ENCODE measurements at places on chromosomes 6 and 20.

DNA sequence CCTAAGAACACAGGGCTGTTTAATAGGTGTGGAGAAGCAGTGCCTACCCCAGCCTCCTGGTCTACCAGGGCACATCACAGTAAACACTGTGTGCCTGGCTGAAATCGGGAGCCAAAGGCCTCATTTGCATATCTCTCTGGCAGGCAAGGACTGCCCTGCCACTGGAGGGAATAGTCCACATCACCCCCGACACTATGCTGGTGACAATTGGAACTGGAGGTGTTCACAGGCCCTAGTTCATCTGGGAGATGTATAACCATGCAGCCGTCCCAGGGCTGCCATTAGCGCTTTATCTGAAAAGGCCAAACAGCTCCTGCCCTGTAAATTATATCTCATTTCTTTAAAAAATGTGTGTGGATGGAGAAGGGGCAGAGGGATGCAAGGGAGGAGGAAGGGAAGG, 150.3 kb downstream of the LINC00237 start:
- no peak for DNase-seq

DNA sequence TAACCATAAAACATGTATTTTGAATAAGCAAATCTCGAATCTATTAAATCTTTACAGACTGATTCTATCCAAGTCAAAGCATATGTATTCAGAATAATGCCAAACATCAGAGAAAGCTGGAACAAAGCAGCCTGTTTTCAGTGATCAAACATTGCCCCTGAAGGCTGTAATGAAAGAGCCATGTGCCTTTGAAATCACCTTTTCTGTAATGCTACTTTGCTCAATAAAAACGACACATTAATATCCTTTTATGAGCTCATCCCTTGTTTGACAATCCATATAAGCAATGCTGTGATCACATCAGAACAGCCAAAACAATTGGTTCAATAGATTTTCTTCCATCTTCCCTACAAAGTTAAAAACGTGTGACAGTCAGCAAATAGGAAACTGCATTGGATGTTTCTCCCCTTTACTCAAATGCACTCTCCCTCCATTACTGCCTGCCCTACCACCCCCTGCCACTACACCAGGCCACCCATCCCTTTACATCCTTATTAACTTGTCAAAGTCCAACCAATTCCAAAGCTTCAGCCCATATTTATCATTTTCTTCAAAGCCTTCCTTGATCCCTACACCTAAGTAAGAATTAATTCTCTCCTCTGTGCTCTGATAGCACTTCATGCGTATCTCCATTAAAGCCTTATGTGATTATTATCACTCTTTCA, 42.0 kb downstream of the THEMIS start:
- no peak for DNase-seq

- DNase-seq: no peak
These were observed 70.0 kb downstream of the FAM120B start for GRCh38 chr6:170376386-170377043.

- DNase-seq: peak; percentile 34
These were observed 21.3 kb upstream of the HFE start for GRCh38 chr6:26065952-26066380.

DNA sequence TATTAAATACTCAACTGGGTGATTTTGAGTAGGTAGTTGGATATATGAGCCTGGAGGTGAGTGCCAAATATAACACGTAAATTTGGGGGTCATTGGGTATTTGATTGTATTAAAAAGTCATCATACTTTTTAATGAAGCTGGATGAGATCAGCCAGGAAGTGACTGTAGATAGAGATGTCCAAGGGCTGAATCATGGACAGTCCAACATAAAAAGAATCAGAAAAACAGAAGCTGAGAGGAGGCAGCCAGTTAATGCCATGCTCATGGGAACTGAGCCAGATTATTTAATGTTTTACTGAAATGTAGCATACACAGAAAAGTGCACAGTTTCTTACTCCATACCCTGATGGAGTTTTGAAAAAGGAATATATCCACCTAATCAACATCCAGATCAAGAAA, 435.5 kb upstream of the PLCB4 start:
- no peak for DNase-seq

GRCh38 chr6:168131464-168132415, 52.7 kb upstream of the FRMD1 start:
- DNase-seq: no peak

DNA sequence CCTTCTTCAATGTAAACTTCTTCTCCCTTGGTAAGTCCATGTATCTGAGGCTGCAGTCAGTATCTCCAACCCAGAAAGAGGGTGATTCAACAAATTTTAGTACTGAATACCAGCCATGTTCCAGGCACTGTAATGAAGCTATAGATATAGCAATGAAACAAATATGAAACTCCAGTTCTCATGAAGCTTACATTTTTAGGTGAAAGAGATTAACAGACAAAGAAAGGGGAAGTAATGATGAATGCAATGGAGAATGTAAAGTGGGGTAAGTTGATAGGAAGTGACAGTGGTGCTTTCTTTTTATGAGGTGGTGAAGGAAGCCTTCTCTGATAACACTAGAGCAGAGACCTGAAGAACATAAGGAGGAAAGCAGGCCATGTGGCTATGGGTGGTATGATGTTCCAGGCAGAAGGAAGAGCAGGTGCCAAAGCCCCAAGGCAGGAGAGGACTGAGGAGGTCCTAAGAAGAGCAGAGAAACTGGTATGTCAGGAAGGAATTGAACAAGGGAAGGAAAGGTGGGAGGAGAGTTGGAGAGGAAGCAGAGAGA, 143.6 kb downstream of the TFAP2B start:
- no peak for DNase-seq

- DNase-seq: no peak
These were observed 3.2 kb upstream of the DEF6 start for GRCh38 chr6:35294308-35294945.

GRCh38 chr20:24118441-24119175, 130.0 kb upstream of the GGTLC1 start:
- no peak for DNase-seq

DNA sequence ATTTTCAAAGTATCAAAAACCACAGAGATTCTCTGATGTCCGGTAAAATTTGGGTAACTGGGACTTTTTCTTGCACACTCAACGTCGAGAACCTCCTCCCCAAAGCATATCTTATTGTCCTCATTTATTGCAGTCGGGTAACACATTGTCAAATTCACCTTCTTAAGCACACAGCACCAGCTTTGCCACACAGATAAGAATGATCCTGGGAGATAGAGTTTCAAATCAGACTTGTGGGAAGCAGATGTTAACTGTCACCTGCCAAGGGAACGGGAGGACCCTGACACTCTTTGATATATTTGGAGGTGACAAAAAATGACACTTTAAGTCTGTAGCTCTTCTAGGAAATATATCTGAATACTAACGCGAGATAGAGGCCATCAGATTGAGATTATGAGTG, 282.1 kb upstream of the BMP2 start:
- DNase-seq: no peak

- no peak for DNase-seq
These were observed 39.0 kb downstream of the DSE start for GRCh38 chr6:116409756-116410155.

- no peak for DNase-seq
These were observed 108.1 kb upstream of the SCP2D1 start for GRCh38 chr20:18705490-18705889.

DNA sequence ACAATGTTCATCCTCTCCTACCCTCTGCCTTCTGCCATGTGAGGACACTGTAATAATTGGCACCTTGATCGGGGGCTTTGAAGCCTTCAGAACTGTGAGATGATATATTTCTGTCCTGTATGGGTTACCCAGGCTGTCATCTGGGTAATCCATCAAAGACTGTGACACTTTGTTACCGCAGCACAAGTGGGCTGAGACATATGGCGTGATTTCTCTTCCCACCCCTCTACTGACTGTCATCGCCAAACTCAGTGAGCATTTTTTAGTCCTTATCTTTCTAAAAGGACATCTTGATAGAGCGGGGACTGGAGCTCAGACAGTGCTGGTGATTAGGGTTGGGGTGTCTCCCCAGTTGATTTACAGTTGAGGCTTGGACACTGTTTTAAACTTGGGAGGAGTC, 10.4 kb upstream of the PLG start:
- no peak for DNase-seq

- DNase-seq: no peak
These were observed 33.4 kb upstream of the SLC22A1 start for GRCh38 chr6:160088069-160088783.

DNA sequence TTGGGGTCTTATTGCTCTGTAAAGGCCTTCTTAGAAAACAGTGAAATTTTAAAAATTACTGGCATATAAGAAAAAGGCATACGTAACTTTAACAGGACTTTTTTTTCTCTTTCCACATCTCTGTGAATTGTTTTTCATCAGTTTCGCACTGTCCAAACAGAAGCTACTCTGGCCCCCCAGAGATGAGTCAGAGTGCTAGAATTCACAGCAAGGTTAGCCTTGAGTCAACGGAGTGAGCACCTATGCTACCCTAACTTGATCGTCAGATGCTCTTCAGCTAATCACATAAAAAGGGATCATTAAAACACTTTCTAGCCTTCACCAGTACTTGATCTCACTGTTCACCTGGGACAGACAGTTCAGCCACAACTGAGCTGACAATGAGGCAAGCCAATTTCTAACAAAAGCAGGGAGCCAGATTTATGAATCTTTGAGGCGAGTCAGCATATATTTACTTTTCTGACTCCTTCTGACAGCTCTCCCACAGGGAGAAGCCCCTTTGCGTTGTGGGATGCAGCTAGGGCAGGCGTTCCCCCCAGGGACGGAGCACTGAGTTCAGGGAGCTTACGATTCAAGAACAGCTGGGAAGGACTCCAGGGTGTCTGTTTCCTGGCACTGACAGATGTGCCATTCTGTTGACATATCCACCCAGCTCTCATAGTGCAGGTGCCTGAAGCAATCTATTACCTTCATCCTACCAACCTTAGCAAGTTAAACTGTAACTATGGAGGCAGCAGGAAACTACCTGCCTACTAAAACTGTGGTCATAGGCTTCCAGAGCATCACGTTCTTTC, 46.4 kb upstream of the SPDEF start:
- no peak for DNase-seq

- no peak for DNase-seq
These were observed 44.8 kb upstream of the AFDN start for GRCh38 chr6:167781868-167782267.

GRCh38 chr20:20611167-20611566, 101.3 kb downstream of the RALGAPA2 start:
- DNase-seq: no peak

- no peak for DNase-seq
These were observed 69.1 kb downstream of the FIG4 start for GRCh38 chr6:109760208-109760607.

DNA sequence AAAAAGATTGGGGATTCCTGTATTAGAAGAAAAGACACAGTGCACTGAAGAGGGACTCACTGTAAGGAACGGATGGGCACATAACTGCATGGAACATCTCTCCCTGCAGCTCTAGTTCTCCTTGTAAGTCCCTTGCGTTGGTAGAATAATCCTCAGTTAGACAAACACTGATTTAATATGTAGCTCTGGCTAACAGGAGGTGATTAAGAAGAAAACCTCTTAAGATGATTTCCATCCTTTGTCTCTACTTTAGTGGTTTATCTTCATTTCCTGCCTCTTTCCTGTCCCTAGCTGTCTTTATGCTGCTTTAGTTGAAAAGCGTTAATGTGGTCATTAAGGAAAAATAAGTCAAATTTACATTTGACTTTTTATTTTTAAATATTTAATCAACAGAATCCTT, 86.6 kb downstream of the SLC16A10 start:
- DNase-seq: no peak

DNA sequence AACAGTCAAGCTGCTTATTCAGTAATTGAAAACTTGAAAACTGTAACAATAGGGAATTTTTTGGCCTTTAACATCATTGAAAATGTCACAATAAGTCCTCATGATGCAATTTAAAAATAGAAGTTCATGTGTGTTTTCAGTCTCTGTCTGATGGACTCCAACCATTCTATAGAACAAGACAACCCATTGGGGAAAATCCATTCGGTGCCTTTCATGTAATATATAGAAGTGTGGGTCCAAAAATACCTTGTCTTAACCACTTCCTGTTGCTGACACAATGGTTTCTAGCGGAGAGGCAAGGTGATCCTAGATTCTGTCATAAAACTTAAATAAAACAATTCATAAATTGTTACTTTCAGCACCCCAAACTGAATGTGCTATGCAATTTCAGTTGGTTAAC, 1131.3 kb upstream of the MAP3K7 start:
- DNase-seq: no peak

- no peak for DNase-seq
These were observed 16.0 kb downstream of the HFE start for GRCh38 chr6:26103141-26103769.

- DNase-seq: no peak
These were observed 353.0 kb upstream of the MAP3K7 start for GRCh38 chr6:90939906-90940305.

DNA sequence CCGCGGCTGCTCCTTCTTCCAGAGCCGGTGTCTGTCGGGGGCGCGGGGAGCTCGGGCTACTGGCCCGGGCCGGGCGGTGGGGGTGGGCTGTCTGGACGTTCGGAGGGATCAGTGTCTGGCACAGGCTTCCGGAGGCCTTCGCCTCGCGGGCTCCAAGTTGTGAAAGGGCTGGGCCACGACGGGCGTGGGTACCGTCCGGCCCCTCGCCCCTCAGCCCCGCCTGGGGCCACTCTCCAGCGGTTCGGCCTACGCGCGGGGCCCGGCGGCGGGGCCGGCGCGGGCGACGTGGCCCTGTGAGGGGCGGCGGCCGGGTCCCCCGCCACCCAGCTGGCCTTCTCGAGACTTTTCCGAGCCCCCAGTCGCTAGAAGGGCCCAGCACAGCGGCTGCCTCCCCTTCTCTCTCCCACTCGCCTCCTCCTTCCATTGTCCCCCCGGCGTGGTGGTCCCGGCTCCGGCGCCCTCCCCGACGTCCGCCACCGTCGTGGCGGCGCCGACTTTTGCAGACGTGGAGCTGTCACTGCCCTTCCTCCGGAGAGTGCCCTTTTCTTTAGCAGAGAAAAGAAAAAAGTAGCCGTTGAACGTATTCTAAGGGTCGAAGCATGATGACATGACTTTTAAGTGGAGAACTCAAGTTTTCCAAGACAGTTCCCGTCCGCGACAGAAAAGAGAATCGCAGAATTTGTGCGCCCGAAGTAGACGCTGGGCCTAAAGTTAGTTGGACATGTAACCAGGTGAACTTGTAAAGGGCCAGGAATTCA, 571 bp downstream of the ITCH start:
- DNase-seq: no peak

GRCh38 chr6:48664826-48665225, 553.8 kb upstream of the PTCHD4 start:
- no peak for DNase-seq

DNA sequence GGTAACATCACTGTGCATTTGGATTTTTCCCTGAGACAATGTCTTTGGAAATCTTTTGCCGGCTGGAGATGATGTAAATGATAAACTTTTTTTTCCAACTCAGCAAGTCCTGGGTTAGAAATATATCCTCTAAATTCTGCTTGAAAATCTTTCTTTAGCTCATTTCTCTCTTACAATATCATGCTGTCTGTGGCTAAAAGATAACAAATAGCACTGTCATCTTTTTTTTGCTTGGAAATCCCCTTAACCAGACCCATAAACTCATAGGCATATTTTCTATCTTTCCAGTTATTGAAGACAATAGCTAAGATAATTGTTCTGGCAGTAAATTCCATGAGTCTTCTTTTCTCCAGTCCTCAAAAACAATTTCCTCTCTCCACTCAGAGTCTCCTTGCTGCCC, 481.5 kb downstream of the NKAIN2 start:
- DNase-seq: no peak

Measured in activated T-cell treated with anti-CD3 and anti-CD28 coated beads for 48 hours (primary cell).